ENCODE measurements at places on chromosomes 2 and 18.

GRCh38 chr18:55139836-55140235 is 180.6 kb upstream of the CCDC68 start:
- DNase-seq: no peak

DNA sequence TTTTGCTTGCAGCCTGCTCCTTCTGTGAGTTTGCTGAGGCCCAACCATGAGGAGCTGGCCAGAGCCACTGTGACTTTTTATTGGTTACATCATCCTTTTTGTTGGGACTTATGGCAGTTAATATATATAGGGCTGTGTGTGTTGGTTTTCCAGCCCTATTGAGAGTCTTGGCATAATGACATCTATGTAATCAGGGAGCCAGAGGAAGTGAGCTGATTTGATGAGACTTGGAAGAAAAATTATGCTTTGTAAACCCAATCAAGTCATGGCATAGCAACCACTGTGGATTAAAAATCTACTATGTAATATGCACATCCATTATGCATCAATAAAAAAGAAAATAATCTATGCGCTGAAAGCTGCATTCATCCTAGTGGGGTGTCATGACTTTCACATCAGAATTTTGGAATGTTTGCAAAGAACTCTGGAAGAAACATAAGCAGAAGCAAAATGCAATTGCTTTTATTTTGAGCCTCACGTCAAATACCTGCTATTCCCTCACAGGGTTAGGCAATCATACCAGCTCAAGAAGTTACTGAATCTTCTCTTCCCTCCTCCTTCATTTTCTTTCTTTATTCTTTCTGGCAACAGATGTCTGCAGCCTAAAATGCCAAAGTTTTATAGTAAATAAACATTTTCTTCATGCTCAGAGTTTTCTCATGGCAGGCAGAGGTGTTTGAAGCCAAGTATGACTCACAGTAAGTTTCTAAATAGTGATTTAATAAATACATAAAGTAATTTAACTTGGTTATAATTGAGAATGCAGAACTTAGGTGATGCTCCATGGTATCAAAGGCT is 308.5 kb downstream of the KCNS3 start:
- no peak for DNase-seq

DNA sequence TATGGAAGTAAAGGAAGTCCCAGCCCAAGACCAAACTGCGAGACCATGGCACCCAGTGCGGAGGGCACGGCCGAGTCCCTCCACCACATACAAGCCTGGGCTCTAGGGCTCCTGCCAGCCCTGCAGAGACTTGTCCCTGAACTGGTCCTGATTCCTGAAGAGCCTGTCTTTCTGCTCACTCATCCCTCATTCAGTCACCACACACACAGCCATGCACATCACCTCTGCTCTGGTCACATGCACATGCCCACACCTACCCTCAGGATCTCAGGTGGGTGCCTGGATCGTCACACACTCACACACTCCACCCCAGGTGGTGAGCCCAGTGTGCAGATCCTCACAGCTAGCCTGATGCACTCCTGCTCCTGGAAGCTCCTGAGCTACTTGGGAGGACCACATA is 71.4 kb upstream of the LAPTM4A start:
- no peak for DNase-seq

DNA sequence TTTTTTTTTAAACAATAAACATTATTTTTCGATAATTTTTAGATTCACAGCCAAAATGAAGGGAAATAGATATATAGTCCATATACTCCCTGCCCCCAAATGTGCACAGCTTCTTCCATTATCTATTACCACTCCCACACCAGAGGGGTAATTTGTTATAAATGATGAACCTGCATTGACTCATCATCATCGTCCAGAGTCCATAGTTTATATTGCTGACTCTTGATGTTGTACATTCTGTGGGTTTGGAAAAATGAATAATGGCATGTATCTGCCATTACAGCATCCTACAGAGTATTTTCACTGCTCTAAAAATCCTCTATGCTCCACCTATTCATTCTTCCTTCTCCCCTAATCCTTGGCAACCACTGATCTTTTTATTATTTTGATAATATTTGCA is 121.5 kb downstream of the LTBP1 start:
- no peak for DNase-seq

- no peak for DNase-seq
Measured at GRCh38 chr2:109381327-109381820, 232.4 kb downstream of the SEPTIN10 start.

- DNase-seq: no peak
Measured at GRCh38 chr2:128786316-128786715, 467.6 kb upstream of the HS6ST1 start.

DNA sequence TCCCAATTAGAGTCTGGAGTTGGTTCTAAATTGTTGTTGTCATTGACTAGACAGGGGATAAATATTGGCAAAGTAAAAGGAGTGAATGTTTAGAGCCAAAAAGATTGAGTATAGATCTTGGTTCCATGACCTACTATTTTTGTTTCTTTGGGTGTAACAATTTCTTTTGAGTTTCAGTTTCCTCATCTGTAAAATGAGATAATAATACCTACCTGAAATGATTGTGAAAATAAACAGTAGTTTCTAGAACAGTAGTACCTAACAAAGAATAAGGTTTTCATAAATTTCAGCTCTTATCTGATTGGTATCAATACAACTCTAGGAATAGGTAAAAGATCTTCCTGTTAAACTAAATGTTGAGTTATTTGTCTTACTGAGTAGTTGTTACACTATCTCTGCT is 56.8 kb downstream of the PMS1 start:
- DNase-seq: no peak

DNA sequence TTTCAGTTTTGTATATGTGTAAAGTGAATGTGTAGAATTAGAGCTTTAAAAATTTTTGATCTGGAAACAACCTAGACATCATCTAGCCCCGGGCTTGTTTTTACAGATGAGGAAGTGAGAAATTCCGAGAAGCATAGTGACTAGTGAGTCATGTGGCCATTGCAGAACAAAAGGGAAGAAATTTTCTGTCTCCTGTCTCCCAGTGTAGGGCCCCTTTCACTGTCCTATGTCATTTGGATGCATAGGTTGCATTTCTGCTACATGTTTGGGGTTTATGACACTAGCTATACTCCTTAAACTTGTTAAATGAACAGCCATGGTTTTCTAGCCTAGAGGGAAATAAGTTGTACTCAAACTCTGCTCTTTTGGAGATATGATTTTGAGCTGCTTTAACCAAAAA is 84.6 kb downstream of the PLCL1 start:
- DNase-seq: no peak

DNA sequence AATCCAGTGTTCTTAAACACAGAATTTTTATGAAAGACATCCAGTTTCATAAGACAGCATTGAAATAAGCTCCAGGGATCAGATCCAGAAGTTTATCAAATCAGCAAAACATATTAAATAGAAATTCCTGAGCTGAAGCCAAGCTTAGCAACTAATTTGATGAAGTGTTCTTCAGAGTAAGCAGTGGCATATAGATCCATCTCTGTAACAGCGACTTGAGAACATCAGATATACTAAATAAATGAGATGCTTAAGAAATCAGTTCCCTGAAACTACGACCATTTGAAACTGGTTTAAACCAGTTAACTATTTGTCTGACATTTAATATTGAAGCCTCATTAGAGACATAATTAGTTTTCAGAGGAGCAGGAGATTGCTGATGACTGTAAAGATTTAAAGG is 34.1 kb downstream of the PPP1R1C start:
- DNase-seq: no peak

DNA sequence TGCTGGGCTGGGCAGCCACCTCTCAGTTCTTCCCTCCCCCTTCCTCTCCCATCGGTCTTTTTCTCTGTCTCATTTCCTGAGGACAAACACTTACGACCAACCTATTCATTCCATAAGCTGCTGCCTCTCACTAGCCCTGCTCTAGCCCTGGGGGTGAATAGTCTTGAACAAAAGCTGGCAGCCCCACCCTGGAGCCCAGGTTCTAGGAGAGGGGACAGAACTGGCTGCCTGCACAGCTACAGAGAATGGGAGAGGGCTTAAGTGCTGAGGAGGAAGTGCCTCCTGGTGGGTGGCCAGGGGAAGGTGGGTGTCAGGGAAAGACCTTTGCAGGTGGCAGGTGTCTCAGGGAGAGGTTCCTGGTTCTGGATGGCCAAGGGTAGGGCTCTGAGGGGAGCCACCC is 22.8 kb downstream of the ANO7 start:
- no peak for DNase-seq

DNA sequence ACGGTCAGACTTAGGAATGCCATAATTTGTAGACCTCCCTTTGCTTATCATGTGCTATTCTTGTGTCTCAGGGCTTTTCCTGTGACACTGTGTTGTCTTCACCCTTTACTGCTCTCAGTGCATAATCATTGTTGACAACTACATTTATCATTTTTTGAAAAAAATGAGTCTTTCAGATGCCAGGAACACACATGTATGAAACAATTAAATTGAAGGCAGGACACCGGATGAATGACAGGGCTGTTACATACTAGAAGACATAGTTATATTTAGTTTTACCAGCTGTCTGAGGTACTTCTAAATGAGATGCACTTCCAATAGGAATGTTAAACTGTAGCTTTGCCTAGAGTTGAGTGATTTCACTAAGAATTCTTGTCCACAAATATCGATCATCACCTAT is 243.5 kb downstream of the LRP1B start:
- DNase-seq: no peak

DNA sequence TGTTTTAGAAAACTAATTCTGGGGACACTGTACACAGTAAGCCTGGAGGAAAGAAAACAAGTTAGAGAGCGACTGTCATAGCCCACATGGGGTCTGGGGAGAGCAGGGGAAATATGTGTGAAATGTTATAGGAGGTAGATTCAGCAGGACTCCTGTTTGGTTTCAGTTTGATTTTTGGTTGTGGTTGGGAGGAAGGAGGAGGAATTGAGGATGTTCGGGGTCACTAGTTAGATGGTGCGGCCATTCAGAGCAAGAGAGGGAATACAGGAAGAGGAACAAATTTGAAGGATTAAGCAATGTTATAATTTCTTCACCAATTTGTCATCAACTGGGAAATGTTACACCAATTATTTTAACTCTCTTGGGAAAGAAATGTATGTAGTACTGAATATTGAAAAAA is 25.1 kb downstream of the TTC39C start:
- DNase-seq: no peak

DNA sequence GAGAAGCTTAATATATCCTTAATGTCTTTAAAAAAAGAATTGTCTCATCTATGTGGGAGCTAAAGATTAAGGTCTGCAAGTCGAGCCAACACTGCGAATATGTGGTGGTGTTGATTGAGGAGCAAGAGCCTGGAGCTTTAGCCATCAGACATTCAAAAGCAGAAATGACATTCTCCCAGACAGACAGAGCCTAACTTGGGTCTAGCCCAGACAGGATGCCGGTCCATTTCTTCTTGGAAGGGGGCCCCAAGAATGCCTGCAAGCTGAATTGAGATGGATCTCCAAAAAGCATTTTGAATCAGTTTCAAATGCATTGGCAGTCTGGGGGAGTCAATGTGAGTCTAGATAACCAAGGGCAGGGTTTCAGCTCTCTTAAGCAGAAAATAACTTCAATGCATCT is 30.1 kb upstream of the EML4 start:
- DNase-seq: no peak

DNA sequence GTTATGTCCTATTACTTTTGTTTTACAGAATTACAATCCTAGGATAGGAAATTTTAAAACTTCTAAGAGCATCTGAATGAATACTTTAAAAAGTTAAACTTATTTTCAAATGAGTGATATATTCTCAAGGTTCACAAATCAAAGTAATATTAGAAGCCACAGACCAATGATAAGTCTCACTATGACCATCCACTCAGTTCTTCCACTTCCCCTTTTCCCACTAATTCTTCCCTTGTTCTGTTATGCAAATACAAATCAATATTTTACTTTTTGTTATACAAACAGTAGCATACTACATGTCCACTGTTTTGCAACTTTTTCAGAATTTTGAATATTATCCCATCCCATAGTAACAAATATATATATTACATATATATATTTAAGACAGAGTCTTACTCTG is 20.2 kb downstream of the USP37 start:
- no peak for DNase-seq

DNA sequence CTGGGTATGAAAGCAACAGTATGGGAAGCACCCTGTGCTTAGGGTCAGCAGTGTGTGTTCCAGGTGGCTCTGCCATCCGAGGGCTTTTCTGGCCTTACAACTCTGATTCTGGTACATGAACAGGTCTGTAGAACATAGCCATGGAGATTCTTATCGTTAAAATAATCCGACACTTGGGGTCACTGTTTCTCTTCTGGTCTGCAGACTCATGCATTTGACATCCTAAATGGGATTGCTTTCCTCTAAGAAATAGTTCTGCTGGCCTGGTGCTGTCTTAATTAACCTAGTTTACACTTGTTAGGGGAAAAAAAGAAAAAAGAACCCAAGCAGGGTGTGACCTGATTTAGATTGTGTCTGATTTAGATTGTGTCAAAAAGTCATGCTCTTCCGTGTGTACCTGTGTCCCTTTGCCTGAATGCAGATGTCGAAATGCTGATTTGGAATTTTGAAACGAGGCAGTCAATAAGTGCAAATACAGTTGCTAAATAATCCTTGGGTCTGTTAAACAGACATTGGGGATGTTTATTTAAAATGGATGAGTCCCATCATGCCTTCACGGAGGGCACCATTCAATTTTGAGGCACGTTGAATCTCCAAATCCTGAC is 59.6 kb downstream of the TRPM8 start:
- no peak for DNase-seq

DNA sequence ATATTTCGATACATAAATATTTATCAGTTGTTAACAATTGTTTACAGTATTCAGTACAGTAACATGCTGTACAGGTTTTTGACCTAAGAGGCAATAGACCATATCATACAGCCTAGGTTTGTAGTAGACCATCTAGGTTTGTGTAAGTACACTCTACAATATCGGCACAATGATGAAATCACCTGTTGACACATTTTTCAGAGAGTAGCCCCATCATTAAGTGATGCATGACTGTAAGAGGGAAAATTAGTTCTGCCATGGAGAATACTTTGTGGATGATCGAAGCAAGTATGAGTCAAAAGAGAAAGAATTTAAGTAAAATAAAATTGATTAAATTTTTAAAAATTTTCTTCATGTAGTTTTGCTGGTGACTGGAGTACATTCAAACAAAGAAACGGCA is 32.6 kb downstream of the VIT start:
- no peak for DNase-seq

DNA sequence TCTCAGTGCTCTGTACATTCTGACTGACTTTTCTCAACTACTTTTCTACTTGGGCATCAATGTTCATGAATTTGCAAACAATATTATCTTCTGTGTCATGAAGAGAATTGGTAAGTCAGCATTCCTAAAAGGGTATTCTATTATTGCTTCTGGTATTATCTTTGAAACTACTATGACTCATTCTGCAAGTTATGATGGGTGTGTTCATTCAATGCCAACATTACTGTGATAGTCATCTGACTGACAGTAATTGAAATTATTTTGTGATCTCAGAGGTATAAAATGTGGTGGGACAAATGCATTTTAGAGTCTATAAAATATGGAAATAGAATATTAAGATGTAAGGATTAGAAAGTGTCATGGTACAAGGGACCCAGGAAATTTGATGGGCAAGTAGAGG is 736.0 kb upstream of the CELF4 start:
- DNase-seq: no peak

DNA sequence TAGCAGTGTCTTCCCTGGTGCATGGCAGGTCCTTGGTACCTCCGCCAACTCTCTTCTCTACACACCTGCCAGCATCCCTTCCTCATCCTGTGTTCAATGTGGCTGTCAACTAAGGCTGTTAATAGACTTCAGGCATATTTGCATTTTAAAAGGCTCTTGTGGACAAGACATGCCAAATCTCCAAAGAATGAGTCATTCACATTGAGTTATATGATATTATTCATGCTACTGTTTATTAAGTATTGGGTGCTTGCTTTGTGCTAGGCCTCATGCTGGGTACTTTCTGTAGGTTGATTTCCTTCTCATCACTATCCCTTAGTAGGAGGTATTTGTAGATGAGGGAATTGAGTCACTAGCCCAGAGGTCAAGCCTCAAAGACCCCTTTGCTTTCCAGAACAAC is 5.2 kb downstream of the MYO1B start:
- DNase-seq: no peak

Data from occipital lobe (tissue), 3 donors.